ENCODE measurements at places on chromosomes 4 and X.

GRCh38 chr4:168119100-168119499 is 26.8 kb downstream of the ANXA10 start:
- DNase-seq: no peak

- DNase-seq: no peak
Measured at GRCh38 chr4:36394352-36394903, 113.0 kb downstream of the DTHD1 start.

- DNase-seq: no peak
Measured at GRCh38 chrX:96693407-96693806, 8.8 kb downstream of the DIAPH2 start.

DNA sequence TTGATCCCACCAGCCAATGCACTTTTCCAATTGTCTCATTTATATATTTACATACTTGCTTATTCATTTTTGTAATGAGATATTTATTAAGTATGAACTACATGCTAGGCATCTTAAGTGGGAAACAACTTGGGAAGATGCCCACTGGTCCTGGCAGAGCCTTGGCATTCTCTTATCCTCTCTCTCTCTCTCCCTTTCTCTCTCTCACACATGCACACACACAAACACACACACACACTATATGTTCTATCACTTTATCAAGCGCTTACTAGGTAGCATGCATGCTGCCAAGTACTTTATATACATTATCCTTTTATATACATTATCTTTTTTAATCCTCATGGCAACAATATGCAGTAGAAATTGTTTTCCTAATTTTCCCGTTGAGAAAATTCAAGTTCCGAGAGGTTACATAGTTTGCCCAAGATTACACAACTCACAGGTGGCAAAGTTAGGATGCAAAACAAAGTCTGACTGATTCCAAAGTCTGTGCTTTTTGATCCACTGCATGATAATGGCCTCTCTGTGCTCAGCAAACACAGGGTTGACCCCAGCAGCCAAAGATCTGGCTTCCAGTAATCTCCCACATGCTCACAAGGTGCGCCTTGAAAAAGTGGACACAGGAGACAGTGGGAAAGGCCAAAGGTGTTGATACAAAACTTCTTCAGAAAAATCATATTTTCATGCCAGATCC is 173.1 kb upstream of the KLF3 start:
- no peak for DNase-seq

GRCh38 chrX:148681605-148682004 is 181.2 kb downstream of the AFF2 start:
- DNase-seq: no peak

Data from stimulated activated CD8-positive, alpha-beta memory T cell treated with anti-CD3 and anti-CD28 coated beads, Interleukin-15, amount 100 ng/mL, for 48 hours (primary cell).